Neuronal stem cell (in vitro differentiated cells): ENCODE measurements at places on chromosomes 4 and X.

DNA sequence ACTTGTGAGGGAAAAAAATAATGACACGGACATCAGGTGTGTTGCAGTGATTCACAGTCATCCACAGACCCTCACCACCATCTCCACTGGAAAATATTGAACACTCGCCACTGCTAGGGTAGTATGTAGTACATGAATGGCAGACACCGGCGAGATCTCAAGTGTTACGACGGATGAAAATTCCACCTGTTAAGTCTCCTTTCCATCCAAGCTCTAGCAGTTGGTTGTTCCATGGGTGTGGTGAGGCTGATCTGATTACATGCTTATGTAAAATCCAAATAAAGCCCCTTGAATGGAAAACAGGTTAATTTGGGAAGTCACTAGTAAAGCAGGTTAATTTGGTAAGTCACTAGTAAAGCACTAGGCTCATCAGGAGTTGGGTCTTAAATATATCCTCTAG is 1.1 kb upstream of the ARMCX4 start:
- H3K4me3 ChIP-seq: no peak overlapping the region
- H3K27me3 ChIP-seq: no peaks in the 10 kb centered on the region
- peaks cover under 1% of the 10 kb centered on the region for H3K36me3 ChIP-seq
- peaks cover 7% of the 10 kb centered on the region for H3K4me1 ChIP-seq
- no peak overlapping the region for H3K27ac ChIP-seq

DNA sequence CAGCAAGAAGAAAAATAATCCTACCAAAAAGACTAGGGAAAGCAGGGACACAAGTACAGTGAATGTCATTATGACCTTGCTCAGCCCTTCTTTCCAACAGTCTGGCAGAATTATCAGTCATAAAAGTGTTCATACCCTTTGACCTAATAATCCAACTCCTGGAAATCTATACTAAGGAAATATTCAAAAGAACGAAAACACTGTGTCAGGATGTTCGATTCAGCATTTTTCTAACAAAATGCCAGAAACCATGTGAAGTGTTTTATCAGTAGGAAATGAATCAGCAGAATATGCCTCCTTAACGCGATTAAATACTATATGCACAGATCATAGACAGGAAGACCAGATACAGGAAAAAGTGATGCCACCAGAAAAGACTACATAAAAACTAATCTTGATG is 16.2 kb upstream of the S100G start:
- H3K27ac ChIP-seq: no peak overlapping the region
- H3K27me3 ChIP-seq: no peaks in the 10 kb centered on the region
- no peaks in the 10 kb centered on the region for H3K36me3 ChIP-seq
- no peak for DNase-seq
- H3K4me3 ChIP-seq: no peak overlapping the region

- no peaks in the 10 kb centered on the region for H3K36me3 ChIP-seq
- H3K27ac ChIP-seq: no peak overlapping the region
- H3K4me3 ChIP-seq: no peak overlapping the region
These were observed 526.4 kb upstream of the PRKX start for GRCh38 chrX:4239650-4240540.

DNA sequence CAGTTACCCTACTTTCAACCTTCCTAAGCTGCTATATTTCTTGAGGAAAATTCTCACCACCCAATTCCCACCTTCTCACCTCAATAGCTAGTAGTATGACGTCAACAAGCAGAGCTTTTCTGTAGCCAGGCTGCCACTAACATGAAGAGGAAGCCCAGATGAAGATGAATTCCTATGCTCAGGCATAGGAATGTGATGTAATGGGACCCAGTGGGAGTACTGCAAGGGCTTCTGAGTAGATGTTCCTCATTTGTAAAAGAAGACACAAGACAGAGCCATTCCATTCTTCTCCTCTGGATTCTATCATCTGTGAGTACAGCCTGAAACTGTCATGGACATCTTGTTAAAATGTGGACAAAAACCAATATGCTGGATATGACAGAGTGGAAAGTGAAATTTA is 81.6 kb upstream of the KLF3 start:
- H3K4me3 ChIP-seq: no peak overlapping the region
- no peak overlapping the region for H3K27ac ChIP-seq
- no peaks in the 10 kb centered on the region for H3K27me3 ChIP-seq
- peaks cover 9% of the 10 kb centered on the region for H3K4me1 ChIP-seq
- H3K36me3 ChIP-seq: no peaks in the 10 kb centered on the region
